ENCODE measurements at places on chromosomes 7 and 10.
A peak's percentile ranks its signal among the peaks of the same experiment; 100 is the strongest.

DNA sequence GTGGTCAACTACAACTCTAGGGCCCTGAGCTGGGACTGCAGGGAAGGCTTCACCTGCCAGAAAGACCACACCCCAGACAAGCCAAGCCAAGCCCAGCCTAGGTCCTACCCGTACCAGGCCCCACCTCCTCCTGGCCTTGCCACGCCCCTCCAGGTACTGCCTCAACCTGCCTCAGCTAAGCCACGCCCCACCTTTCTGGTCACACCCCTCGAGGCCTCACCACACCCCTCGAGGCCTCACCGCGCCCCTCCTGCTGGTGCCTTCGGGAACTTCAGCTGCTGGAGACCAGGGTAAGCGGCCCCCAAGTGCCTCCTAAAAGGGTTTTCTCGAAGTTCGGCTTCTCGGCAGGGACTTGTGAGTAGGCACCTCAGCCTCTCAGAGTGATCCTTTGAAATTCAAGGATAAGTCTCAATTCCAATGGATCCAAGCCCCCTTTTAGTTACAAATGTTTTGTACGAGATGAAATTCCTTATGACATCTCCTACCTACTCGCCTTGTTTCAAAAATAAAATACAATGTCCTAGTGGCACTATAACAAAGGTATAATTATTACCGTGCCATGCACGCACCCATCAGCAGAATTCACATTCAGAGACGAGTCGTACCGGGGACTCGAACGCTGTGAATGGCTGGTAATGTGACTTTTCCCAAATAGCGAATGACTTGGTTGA lies 171.2 kb downstream of the ARHGAP21 start:
- DNase-seq: peak; percentile 25

- DNase-seq: no peak
Observed at GRCh38 chr10:115659616-115660015, 566.5 kb downstream of the ATRNL1 start.

- DNase-seq: no peak
Observed at GRCh38 chr10:109737626-109738025, 185.7 kb downstream of the XPNPEP1 start.

GRCh38 chr10:88386821-88387773 lies 196.0 kb downstream of the RNLS start:
- no peak for DNase-seq

GRCh38 chr7:67392596-67393438 lies 396.2 kb downstream of the TYW1 start:
- DNase-seq: no peak

DNA sequence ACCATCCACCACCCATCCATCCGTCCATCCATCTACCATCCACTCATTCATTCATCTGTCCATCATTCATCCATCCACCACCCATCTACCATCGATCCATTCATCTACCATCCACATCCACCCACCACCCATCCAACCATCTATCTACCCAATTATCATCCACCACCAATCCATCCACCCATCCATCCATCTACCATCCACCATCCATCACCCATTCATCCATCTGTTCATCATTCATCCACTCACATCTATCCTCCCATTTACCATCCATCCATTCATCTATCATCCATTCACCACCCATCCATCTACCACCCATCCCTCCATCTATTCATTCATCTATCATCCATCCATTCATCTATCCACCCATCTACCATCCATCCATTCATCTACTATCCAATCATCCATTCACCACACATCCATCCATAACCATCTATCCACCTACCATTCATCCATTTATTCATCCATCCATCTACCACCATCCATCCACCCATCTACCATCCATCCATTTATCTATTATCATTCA lies 188.8 kb downstream of the JCAD start:
- DNase-seq: no peak

- DNase-seq: no peak
Observed at GRCh38 chr10:71849461-71849908, 1.6 kb downstream of the PSAP start.

Measured in NCI-H2029 (cell line).